ENCODE measurements at places on chromosomes 2 and 18.
A peak's percentile ranks its signal among the peaks of the same experiment; 100 is the strongest.

DNA sequence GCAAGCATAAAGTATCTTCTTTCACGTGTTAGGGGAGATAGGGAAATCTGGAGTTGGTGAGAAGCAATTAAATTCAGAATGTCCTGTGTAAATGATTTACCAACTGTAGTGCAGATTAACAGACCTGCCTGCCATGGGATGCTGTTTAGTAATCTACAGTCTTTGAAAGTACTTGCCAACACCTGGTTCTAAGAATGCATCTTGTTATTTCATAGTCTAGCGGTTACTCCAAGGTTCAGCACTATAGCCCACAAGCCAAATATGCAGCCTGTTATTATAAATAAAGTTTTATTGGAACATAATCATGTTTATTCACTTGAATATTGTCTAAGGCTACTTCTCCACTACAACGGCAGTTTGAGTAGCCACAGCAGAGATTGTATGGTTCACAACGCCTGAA is 100.8 kb downstream of the OSBPL6 start:
- no peak for DNase-seq

DNA sequence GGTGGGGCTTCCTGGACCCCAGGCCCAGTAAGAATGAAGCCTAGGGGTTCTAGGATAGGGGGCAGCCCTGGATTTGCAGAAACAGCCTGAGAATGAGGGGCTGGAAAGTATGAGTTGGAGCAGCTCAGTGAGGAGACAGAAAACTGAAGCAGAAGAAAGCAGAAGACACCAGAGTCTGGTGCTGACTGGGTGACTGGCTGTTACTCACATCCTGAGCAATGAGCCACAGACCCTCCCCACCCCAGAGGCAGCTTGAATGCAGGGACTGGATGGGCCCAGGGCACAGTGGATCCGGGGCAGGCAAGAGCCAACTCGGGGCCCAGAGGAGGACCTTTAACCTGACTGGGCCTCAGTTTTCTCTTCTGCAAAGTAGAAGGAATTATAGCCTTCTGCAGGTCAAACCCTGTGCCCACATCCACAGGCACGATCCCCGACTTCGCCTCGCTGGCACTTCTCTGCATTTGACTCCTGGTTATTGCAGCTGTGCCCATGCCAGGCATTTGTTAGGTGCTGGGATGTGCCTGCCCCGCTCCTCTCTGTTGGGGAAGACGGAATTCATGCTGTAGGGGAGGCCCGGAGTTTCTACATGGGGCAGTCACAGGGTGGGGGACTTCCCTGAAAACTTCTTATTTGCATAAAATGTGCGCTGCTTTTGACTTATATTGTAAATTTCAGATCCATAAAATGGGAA is 8.5 kb downstream of the STEAP3 start:
- DNase-seq = peak; percentile 7

- DNase-seq = no peak
Observed at GRCh38 chr2:11767779-11768178, 21.3 kb downstream of the LPIN1 start.

- DNase-seq = no peak
Observed at GRCh38 chr2:19261061-19261460, 97.4 kb downstream of the OSR1 start.

DNA sequence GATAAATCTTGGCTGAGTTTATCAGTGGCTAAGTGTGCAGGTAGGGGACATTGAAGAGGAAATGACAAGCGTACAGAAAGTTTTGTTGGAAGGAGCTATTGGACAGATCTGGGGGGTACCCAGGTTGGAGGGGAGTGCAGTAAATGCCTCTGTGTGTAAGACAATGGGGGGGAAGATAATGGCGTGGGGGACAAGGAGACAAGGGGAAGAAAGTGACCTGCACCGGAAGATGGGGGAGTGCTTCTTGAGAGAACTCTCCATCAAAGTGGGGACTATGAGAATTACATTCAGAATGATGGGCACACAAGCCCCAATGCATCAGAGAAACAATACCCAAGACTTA is 190.0 kb downstream of the ALPK2 start:
- DNase-seq = no peak

GRCh38 chr18:48142994-48143393 is 212.5 kb upstream of the SMAD2 start:
- DNase-seq = no peak

- no peak for DNase-seq
Observed at GRCh38 chr2:207012461-207012860, 73.1 kb downstream of the CPO start.

DNA sequence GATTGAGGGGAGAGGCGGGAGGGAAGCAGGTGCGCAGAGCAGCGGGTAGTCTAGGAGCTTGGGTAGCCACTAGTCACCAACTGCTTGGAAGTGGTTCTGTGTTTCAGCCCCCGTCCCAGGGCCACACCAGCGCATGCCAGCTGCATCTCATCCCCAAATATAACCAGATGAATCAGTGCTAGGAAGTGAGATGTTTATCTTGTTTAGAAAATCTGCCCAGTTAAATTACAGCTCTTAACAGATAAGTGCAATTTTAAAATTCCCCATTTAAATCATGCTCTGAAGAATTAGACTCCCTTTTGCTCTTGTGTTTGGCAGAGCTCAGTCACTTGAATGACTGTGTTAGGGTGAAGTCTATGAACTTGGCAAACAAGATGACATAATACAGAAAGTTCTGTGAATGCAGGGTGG is 193.8 kb downstream of the SEPTIN10 start:
- DNase-seq = no peak

DNA sequence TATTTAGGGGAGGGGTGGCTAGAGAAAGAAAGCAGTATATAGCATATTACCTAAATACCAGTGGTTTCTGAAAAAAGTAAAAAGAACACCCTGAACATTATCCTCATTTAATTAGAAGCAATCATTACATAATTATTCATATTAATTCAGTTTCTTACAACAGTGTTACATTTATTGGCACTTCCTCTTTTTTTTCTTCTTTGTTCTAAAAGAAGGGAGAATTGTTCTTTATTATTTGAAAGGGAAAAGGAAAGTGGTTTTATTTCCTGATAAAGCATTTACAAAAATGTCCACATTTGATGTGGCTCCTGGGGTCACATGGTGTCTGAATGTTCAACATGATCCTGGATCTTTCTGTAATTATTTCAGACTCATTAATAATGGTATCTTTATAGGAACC is 254.9 kb upstream of the ZEB2 start:
- no peak for DNase-seq

DNA sequence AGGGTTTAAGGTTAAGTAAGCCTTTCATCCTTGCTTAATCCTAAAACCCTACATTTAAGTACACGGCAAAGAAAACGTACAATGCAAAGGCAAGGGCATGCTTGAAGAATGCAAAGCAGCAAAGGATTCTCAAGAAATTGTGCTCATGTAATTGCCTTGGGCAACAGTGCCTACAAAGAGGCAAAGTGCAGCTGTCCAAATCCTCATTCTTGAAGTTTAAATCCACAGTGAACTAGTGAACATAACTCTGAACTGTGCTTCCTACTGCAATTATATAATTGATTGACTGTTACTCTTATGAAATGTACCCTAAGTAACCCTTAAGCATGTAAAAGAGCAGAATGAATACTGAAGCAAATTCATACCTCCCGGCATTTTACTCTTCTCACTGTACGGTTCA is 85.4 kb downstream of the MAP3K20 start:
- no peak for DNase-seq
